Glomerular endothelial cell (primary cell): ENCODE measurements at places on chromosomes 13 and 19. TPM values are rescaled to one million over a fixed set of nuclear protein-coding genes. Genes with fewer than 3 reads are reported as not detected.

DNA sequence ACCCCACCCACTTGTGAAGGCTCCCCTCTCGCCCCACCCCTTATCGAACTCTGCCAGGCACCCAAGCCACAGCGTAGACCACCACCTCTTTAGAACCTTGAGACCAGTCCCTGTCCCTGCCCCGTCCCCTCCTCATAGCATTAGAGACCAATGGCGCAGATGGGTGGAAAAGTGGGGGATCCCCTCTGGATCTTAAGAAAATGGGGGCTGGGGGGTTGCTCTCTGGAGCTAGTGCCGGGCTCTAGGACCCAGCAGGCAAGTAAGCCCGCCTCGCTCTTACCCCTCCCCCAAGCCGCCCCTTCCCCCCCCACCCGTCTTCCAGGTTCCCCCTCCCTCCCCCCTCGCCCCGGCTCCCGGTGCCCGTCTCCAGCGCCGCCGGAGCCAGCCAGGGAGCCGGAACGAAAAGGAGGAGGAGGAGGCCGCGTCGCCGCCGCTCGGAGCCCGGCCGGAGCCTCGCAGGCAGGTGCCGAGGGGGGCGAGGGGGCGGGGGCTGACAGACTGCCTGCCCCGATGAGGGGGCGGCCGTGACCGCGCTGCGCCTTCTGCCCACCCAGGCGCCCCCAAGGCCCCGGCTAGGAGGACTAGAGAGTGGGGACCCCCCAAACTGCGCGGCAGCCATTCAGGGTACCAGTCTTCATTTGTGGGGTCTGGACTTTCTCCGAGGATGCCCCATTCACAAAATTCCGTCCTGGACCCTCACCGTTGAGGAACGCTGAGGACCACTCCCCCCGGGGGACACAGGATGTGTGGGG, at the start of gene SPRED3:
SPRED3 (plus strand) TSS at position 349 of the 752 bp plus-strand sequence. CDS start 1,606 bp downstream, outside the sequence.
- no peak for DNase-seq

Gene ELAVL3
- total RNA-seq: not detected in 2 replicates

Gene CEACAM7
- not detected in 2 replicates for total RNA-seq

Gene AMH
- total RNA-seq: 1.4 and 2.1 TPM in 2 replicates

DNA sequence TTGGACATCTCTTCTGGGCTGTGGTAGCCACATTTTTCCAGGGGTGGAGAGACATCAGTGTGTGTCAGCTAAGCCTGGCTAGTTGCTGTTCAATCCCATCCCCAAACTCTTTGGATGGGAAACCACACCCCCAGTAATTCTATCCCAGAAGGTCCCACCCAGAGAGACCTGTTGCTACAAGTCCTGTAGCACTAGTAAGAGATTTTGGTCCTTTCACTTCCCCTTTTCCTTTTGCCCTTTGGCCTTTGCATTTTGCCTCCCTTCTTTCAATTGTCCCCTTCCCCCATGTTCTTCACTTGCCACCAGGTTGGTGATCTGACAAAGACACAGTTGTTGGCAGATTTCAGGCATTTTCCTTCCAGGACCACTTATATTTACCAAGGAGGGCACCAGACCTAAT, 3.8 kb downstream of the CBY2 start:
- DNase-seq: no peak

DNA sequence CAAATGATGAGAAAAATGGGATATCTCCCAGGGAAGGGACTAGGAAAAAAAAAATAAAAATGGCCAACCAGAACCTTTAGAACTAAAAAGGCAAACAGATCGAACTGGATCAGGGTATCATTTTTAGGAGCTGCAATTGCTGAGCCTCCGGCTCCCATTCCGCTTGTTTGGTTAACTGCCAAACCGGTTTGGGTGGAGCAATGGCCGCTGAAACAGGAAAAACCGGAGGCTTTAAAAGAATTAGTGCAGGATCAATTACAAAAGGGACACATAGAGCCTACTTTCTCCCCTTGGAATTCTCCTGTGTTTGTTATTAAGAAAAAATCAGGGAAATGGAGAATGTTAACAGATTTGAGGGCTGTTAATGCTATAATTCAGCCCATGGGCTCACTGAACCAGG, 12.7 kb upstream of the ZNF443 start:
- no peak for DNase-seq

Gene SULT2A1
- not detected in 2 replicates for total RNA-seq

GRCh38 chr13:103145442-103145841, 79.2 kb upstream of the SLC10A2 start:
- no peak for DNase-seq

DNA sequence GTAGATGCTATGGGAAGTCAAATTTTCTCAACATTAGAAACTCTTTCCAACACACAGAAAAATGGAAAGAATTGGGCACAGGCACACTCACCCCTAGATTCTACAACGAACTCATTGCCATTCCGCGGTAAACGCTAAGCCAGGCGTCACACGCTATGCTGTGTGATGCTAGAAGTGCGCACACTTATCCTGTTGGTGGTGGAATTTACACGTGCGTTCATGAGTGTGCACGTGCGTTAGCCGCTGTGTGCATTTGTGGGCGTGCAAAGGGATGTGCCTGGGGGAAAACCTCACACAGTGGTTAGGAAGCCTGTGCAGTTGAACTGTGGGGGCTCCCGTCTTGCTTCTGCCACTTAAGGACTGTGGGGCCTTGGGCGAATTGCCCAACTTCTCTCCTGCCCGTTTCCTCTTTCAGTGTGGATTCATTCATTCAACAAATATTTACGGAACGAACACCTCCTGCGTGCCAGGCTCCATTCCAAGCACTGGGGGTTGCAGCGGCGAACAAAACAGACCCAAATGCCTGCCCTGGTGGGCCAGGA, 7.7 kb downstream of the NFILZ start:
- DNase-seq: no peak

Gene LHB
- total RNA-seq: 0.76 TPM in 1 of 2 replicates, not detected in the other

- DNase-seq: no peak
Observed at GRCh38 chr19:16969135-16969534, 57.5 kb downstream of the CPAMD8 start.

- no peak for DNase-seq
Observed at GRCh38 chr19:6056282-6056741, 54.0 kb downstream of the RFX2 start.

GRCh38 chr13:32031815-32032370, 319 bp downstream of the FRY start:
- DNase-seq: no peak

Gene MYPOP
- 6.0 and 7.4 TPM in 2 replicates for total RNA-seq
